ENCODE measurements at places on chromosomes 4 and X.
A peak's percentile ranks its signal among the peaks of the same experiment; 100 is the strongest.

GRCh38 chr4:140222171-140222570, 68.2 kb upstream of the MAML3 start:
- no peak for DNase-seq

DNA sequence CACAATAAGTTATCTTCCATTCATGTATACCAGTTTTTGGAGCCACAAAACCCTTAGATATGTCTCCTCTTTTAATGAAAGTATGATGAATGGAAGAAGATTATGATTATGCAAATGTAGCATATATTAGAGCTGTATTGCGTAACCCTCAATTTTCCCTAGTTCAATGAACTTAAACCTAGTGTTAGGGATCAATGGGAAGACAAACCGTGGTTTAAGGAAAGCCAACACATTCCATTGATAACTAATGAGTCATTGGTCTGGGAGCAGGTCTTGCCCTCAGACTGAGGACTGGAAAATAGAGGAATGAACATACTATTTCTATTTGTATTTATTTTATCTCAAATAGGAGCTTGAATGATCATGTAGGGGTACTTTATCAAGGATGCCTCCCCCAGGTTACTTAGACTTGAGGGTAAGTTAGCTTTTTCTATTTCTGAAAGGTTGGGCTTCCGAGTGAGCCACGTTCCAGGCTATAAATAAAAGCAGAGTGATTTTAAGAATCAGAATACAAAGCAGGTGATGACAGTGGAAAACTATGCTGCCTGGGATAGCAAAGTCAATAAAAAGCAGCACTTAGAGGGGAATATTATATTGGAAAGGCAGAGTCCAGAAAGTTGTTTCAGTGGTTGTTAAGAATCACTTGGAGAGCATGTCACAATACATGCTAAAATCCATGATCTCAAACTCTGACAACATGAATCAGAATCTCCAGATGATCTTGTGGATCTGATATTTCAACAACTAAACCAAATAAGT, 356.0 kb downstream of the ADAM29 start:
- DNase-seq: no peak

- peak; percentile 74 for DNase-seq
Observed at GRCh38 chr4:79466621-79467020, 58.6 kb upstream of the GK2 start.

- no peak for DNase-seq
Observed at GRCh38 chr4:166658585-166658984, 575.7 kb downstream of the SPOCK3 start.

DNA sequence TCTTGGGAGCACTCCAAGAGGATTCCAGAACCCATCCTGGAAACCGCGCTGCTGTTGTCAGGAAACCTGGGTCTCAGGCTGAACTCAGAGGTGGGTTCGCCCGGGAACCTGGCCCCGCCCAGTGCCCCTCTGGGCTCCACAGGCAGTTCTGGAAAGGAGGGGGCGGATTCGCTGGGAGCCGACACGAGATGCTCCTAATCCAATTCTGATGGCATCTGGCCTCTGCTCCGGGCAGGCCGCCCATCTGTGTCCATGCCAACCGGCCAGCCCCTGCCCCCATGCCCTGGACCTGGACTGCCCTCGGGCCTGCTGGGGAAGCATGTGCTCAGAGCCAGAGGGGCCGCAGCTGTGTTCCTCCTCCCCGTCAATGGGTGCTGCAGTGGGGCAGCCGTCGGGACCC, 21.0 kb downstream of the ATP2B3 start:
- DNase-seq: no peak

DNA sequence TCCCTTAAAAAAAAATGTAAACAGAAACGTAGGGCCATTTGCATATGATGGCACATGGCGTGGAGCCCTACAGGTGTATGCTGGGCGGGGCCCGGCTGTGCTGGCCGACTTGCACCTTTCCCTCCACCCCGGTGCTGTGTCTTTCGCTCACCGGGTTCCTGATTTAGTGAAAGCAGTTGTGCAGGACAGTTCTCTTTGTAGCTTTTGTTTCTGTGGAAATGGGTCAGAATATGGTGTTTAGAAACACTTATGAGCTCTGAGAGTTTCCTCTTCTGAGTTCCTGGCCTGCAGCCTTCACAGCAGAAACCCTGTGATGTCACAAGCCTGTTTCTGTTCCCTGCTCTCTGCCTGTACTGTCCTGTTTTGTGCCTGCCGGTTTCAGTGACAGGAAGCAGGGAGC, 22.5 kb upstream of the MSANTD1 start:
- no peak for DNase-seq

GRCh38 chr4:113394730-113395530, 345.5 kb downstream of the ANK2 start:
- peak; percentile 84 for DNase-seq

DNA sequence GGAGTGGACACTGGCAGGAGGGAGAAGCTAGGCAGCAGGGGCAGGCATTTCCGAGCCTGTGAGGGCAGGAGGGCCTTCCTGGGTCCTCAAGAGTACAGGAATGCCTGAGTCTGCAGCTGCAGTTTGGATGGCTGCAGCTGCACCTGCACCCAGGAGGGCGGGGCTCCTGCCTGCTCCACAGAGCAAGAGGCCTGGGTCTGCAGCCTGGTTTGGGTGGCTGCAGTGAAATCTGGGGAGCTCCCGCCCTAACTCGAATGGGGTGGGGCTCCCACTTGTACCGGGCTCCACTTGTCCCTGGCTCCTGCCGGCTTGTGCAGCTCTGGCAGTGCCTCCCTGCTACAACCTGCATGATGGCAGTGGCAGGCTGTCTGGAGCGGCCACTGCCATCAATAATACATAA, 436.0 kb downstream of the ARHGAP24 start:
- DNase-seq: no peak

DNA sequence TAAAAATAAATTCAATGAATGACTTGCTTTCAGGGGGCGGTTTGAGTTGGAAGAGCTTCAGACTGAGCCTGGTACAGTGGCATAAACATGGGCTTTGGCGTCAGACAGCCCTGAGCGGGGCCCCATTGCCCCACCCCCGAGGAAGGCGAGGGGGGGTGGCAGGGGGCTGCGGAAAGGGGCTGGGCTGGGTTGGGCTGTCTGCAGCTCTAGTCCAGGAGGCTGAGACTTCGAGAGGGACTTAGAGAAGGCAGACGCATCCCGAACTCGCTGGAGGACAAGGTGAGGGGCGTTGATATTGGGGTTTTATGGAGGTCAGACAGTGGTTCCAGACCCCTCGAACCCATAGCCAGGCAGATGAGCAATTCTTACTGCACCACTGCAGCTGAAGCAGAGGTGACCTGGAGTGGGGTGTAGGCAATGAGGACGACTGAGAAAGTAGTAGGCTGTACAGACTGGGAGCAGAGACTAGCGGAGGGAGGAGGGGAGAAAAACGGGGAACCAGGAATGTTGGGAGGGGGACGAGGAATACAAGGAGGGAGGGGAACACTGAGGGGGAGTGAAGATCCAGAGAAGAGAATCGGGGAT, at the start of gene MAGED2:
Gene MAGED2 (plus strand): TSS at position 222 of the 585 bp plus-strand sequence. CDS start 1,587 bp downstream, outside the sequence.
- peak; percentile 44 for DNase-seq

DNA sequence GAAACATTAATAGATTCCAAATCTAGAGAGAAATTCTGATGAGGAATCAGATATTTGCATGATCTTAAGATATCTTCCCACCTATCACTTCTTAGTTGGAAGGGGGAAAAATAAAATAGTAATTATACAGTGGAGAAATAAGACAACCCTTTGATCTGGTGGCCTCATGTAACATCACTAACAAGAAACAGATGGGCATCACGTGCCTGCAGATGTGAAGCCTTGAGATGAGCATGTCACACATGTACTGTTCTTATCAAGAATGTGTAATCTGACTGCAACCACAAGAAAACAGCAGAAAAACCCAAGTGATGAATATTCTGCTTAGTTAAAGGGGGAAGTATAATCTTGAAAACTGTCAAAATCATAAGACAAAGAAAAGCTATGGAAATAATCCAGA, 31.4 kb upstream of the NKX6-1 start:
- DNase-seq: no peak

DNA sequence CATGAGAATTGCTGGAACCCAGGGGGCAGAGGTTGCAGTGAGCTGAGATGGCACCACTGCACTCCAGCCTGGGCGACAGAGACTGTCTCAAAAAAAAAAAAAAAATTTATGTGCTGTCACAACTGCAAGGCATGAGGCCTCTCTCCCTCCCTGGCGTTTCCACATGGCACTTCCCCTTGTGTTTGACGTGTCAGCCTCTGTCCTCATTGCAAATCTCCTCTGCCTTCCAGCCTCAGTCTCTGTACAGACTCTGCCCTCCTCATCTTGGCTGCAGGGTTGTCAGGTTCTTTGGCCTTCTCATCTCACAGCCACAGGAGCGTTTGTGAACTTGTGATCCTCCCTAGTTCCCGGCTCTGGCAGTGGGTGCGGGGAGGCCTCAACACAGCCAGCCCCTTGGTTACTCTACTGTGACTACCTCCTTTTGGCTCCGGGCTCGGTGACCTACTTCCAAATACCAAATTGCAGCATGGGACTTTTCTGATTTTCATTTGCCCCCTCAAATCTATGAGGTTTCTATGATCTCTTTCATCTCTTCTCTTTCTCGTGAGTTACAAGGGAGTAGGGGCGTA, 250.0 kb downstream of the CBR4 start:
- no peak for DNase-seq

DNA sequence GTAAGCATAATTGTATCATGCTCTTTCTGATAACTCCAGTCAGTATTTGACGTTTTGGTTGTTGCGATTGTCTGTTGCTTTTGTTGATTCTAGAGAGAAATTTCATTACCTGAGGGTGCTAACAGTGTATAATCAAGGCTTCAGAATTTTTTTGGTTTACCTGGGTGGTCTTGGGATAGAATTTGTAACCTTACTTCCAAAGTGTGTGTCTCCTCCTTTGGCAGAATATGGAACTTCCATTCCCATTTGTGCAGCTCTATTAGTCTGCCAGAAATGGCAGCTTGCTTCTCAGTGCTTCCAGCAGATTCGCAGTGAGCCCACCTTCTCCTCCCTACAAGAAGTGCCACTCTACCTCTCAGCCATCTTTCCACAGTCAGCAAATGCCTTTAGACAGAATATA, 5.3 kb downstream of the COPS4 start:
- DNase-seq: no peak

- DNase-seq: no peak
Observed at GRCh38 chr4:122879001-122879400, 43.4 kb downstream of the NUDT6 start.

DNA sequence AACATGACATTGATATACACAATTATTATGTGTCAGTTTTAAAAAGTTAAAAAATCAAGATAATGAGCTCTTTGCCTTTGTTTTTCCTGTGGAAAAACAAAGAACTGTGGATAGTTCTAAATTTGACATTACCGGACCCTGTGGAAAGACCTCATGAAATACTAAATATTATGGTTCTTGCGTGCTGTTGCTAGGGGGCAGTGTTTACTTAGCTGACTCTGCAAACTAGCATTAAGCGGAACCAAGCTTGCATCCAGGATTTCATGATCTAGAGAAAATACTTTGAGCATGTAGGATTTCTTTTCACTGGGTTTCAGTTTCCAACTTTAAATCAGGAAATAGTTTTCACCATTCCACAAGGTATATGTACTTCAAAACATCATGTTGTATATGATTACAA, 33.6 kb downstream of the CLCN4 start:
- DNase-seq: peak; percentile 74

DNA sequence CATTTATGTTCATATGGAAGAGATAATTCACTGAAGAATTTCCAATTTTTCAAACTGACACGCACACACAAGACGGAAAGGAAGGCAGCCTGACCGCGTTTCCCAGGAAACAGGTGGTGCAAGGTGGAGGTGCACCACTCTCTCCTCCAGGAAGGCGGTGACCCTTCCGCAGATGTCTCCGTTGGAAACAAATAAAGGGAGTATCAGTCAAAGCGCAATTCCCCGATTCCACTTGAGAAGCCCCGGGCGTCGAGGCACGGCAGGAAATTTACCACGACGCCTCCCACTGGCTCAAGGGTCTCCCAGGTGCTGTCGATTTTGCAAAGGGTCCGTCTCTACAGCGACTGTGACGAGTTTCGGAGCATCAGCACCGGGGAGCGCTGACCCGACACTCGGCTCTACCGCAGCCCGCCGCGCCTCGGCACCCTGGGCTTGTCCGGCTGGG, 770 bp upstream of the TIGD2 start:
- peak; percentile 77 for DNase-seq

DNA sequence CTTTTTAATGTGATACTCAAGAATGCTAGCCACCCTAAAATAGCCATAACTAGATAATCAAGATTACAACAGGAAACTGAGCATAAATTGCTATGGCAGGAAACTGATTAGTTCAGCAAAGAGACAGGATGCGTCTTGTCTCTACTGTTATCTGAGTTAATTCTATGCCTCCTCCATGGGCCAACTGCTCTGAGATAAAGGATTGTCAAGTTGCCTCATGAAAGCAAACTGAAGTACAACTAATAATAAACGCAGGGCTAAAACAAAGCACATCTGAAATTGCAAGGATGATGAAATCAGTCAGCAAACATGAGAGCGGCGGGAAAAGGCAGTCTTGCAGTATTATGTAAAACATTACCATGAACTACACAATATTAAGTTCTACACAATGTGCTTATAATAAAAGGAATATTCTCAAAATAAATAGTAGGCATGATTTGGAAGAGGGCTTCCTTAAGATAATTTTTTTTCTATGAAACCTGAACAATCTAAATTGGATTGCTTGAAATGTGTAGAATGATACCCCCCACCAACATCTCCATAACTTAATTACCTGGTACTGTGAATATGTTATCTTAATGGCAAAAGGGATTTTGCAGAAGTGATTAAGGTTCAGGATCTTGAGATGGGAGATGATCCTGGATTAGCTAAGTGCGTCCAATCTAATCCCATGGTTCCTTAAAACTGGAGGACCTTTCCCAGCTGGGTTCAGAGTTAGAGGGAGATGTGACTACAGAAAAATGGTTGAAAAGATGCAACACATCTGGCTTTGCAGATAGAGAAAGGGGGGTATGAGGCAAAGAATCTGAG, 65.9 kb downstream of the ANTXR2 start:
- DNase-seq: peak; percentile 25

DNA sequence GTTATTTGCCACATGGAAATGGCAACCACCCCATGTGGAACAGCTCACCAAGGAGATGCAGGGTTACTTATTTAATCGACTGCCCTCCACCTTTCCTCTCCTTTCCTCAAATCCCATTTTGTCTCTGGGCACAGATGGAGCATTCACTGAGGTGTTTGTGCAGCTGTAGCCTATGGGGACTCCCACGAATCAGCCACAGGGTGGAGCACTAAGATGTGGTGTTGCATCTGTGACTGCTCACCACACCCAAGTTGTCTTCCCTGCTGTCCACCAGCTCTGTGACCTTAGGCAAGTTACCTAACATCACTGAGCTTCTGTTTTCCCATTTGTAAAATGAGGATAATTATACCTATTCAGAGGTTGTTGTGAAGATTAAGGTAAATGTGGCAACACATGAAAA, 252.4 kb upstream of the CPEB2 start:
- peak; percentile 72 for DNase-seq

- DNase-seq: peak; percentile 83
Observed at GRCh38 chr4:8777320-8778196, 94.1 kb downstream of the HMX1 start.

GRCh38 chrX:109843963-109844751, 111.1 kb upstream of the ACSL4 start:
- peak; percentile 35 for DNase-seq

GRCh38 chr4:42703813-42704212, 46.9 kb upstream of the ATP8A1 start:
- peak; percentile 2 for DNase-seq

Data from NCI-H69 (cell line).